ENCODE measurements at places on chromosomes 4 and X.

DNA sequence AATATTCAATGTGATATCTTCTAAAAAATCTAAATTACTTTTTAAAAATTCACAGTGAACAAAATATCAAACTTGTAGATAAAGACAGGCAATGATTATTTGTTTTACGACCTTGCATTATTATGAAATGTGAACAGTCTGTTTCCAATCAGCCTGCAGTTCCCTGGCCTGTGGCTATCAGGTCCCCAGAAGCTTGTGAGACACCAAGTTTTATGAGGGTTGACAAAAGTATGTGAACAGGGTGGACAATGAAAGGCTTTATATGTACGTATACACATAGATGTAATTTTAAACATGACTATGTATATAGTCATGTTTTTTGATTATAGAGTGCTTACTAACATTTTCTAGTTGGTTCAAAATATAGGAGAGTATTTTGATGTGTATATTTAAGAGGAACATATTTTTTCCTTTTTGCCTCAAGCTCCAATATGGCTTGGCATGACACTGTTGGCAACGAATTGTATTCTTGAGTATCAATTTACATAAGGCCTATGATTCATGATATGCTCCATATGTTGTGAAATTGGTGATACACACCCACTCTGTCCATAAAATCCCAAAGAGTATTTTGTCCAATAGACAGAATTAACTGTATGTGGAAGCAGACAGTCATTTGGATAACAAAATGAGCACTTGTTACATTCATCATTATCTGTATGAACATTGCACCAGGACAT is 55.7 kb downstream of the BTC start:
- DNase-seq: no peak

DNA sequence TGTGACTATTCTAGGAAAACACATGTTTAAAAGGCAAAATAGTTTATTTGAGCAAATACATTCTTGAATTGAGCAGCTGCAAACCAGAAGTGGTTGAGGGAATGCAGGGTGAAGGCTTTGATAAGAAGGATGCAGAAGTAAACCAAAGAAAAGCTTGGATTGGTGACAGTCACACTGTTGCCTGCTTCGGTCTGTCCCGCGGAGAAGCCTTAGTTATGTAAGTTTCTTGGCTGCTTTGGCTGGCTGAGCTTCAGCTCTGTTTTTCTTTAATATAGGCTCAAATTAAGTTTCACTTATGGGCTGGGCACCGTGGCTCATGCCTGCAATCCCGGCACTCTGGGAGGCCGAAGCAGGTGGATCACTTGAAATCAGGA is 67.6 kb downstream of the FAM53A start:
- DNase-seq: no peak

DNA sequence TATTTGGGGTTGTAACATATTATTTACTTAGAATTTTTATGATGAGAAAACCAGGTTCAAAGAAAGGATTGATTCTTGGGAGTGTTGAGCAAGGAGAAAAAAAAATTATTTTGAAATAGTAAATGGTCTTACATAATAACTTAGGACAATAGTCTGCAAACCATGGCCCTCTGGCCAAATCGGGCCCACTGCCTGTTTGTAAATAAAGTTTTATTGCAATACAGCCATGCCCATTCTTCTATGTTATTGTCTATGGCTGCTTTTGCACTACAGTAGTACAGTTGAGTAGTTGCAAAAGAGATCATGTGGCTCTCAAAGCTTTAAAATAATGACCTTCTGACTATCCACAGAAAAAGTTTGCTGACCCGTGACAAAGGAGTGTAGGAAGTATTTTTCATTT is 63.2 kb upstream of the MCUB start:
- no peak for DNase-seq

- peak; percentile 46 for DNase-seq
Observed at GRCh38 chr4:159010563-159011260, 92.2 kb upstream of the RAPGEF2 start.

- no peak for DNase-seq
Observed at GRCh38 chr4:163485589-163485988, 8.9 kb upstream of the TMA16 start.

DNA sequence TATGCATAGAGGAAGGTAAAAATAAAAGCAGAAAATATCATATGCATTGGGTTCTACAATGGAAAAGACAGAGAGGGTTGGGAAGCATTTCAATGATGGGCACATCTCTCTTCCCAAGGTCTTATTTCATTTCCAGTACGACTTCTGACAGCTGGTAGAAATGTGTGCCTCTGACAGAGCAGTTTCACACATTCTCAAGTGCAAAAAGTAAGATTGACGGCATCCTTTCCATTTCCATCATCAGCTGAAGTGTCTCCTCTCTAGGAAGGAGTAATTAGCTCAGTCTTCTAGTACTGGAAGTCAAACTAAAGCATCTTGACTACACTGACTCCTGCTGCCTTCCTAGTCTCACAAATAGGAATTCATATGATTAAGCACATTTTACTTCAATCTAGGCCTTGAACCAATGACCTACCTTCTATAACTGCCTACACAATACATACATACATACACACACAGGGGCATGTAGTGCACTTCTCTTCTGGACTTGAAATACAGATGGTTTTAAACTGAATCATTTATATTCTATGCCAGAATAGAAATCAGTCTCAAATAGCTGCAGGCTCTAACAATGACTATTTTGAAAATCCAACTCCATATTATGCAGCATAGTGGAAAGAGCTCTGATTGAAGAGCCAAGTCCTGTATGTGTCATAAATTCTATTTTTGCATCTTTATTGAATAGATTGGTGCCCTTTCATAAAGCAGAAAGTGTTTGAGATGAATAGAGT is 473.4 kb downstream of the INPP4B start:
- no peak for DNase-seq

DNA sequence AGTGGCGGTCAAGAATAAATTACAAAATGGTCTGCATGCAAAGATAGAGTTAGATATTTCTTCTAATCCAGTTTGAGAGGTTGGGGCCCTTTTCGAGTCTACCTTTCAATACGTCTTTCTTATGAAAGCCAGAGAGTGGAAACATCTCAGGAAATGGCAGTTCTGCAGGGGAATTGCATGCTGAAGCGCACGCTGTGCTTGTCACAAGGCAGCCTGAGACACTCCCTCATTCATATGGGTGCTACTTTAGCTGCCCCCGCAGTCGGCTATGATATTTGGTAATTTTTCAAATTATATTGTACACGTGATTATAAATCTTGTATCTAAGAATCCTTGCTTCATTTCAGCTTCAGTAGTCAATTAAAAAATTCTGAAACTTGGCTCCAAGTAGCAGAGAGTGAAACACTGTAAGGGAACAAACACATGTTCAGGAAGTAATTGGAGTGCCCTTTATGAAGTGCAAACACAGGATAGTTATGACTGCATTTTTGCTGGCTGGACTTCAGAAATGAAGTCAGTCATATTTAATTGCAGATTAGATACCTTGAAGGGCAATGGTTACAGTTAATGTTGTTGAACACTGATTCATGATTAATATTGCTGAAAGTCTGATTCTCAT is 145.5 kb upstream of the NAP1L5 start:
- DNase-seq: no peak

DNA sequence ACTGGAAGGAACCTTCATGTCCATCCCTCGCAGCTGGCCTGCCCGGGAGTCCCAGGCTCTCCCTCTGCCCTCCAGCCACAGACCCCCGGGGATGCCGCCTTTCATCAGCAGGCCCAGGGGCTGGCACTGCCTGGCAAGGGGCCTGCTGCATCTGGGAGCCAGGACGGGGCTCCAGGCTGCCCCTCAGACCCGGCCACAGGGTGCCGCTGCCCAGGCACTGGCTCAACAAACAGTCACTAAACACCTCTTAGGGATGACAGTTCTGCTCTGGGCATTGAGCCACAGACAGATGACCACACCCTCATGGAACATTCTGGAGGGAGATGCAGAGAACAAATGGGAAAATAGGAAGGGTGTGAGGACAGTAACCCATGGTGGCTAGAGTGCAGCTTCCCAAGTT is 109.3 kb downstream of the HMX1 start:
- DNase-seq: no peak

DNA sequence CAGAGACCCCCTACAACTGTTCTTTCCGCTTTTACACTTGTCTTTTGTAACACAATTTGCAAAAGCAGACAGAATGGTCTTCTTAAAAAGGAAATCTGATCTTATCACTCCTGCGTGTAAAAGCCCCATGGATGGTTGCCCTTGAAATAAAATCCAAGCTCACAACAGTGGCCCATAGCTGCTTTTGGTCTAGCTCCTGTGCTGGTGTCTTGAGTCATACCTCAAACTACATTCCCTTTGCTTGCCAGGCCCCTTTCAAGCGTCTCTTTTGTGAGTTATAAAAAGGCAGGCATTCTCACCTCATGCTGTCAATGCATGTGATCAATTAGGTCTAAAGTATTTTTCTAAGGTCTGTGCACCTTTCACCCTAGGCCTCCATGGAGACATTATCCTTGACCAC is 27.6 kb downstream of the HPGD start:
- no peak for DNase-seq

- no peak for DNase-seq
Observed at GRCh38 chr4:152501846-152502536, 33.9 kb downstream of the FBXW7 start.

DNA sequence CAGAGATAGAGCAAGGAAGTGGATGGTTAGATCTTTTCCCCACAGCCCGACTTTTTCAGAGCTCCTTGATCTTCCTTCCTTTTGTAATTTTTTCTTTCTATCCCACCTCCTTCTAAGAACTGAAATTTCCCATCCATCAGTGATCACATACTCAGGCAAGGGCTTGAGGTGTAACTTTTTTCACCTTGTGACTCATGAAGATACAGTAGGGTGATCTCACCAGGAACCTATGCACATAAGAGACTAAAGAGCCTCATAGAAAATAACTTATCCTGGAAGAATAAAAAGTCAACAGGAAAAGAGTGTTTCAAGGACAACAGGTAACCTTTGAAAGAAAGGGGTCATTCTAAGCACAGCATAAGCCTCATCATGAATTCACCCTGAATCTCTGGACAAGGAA is 131.2 kb upstream of the HCCS start:
- DNase-seq: no peak

DNA sequence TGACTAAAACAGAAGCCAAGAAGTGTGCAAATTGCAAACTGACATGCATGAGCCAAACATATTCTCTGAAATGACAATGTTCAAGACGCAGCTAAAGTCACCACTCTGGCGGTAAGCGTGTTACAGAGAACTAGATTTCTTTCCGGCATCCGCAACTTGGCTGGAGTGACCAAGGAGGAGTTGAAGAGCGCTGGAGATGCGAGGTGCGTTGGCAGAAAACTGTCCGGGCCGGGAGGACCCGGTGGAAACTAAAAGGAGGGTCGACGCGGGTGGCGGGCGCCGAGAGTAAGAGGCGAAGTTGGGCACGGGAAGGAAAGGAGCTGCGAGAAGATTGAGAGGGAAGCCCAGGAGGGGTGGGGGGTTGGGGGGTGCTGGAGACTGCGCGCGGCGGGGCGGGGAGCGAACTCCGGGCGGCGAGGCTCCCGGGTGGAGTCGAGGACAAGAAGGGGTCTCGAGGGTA is 807 bp downstream of the SEL1L3 start:
- DNase-seq: no peak

DNA sequence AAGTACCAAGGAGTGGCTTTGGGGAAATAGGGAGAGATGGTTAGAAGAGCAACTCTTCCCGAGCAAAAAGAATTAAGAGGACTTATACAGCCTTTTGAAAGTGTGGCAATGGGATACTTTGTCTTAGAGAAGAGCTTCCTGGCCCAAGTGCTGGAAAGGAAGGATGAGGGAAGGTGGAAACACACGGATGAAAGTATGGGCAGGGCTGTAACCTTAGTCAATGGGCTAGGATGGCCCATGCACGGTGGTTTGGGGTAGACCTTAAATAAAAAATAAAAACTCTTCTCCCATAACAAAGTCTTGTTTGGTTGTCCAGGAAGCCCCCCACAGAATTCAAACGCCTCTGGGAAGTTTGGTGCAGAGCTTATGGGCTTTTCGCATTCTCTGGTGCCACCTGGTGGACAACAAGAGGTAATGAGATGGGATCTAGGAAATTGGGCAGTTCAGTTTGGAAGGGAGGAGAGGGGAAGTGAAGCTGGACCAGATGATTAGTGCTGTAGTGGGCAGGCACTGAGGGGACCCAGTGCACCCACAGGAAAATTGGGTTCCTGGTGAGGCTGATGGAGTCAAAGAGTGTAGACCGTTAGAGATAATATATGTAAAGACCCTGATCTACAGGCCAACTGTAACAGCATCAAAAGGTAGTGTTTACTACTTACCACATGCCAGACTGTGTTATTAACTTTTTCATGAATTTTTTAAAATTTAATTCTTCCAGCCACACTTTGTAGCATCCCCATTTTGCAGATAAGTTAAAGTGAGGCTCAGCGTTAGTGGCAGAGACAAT is 13.8 kb upstream of the ENOX2 start:
- DNase-seq: peak; percentile 8

DNA sequence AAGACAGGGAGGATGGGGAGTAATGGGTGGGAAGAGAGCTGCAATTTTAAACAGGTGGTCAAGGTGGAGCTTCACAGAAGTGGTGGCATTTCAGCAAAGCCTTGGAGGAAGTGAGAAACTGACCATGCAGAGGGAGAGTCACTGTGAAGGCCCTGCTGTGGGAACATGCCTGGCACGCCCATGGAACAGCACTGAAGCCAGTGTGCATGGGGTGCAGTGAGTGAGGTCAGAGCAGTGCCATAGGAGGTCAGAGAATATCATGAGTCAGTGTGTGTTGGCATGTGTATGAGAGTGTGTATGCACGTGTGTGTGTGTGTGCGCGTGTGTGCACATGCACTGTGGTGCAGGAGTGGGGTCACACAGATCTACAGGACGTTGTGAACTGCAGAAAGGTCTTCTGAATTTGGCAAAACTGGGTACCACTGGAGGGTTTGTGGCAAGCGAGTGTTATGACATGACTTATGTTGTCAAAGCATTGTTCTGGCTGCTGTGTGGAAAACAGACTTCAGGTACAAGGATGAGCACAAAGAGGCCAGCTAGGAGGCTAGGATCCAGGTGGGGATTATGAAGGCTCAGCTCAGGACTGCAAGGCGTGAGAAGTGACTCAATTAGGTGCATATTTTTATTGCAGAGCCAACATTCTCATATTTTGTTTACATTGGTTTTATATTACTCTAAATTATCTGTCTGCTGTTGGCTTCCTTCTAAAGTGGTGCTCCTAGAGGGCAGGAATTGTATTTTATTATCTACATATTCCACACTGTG is 34.0 kb downstream of the ZNF827 start:
- no peak for DNase-seq

- no peak for DNase-seq
Observed at GRCh38 chr4:11469650-11470437, 41.1 kb upstream of the HS3ST1 start.

- no peak for DNase-seq
Observed at GRCh38 chr4:17511509-17511949, 361 bp downstream of the QDPR start.

DNA sequence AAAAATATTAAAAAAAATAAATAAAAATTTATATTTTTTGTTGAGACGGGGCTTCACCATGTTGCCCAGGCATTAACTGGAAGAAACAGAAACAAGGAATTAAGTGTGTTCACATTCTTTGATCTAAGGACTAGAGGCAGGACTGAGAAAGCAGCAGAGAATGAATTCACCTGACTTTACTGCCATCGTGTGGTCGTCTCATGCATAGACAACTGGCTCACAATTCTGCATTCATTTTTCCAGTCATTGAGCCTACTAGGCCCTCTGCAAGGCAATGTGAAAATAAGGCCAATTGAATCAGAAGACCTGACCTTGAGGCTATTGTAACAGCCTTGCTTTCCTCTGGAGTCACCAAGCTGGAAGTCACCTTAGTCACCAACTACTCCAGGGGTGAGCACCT is 37.4 kb downstream of the LHFPL1 start:
- DNase-seq: peak; percentile 29
